ENCODE measurements at places on chromosomes 1 and 21. TPM values are rescaled to one million over a fixed set of nuclear protein-coding genes. Genes with fewer than 3 reads are reported as not detected.

Gene UBASH3A
- not detected for total RNA-seq

Gene AK5
- 0.35 TPM for total RNA-seq

Gene FCRL1
- total RNA-seq, result not detected

Gene MFAP2
- 176 TPM for total RNA-seq

Gene F11R
- total RNA-seq, result 211 TPM

Gene TSPAN1
- not detected for total RNA-seq

Gene CD5L
- not detected for total RNA-seq

Gene LCE1A
- not detected for total RNA-seq

DNA sequence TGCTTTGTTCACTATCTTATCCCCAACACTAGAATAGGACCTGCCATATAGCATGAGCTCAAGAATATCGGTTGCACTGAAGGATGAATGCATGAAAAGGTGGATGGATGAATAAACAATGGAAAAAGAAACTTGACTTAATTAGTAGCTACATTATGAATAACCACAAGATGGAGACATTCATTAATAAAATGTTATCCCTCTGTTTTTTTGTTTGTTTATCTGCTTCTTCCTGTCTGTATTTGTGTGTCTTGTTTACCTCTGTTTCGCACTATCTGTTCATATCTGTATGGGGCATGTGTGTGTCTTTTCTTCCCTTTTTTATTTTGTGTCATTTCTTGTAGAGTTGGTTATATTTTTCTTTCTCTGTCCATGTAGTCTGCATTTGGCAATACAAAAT lies 1.1 kb upstream of the OR14I1 start:
- no peak for DNase-seq

DNA sequence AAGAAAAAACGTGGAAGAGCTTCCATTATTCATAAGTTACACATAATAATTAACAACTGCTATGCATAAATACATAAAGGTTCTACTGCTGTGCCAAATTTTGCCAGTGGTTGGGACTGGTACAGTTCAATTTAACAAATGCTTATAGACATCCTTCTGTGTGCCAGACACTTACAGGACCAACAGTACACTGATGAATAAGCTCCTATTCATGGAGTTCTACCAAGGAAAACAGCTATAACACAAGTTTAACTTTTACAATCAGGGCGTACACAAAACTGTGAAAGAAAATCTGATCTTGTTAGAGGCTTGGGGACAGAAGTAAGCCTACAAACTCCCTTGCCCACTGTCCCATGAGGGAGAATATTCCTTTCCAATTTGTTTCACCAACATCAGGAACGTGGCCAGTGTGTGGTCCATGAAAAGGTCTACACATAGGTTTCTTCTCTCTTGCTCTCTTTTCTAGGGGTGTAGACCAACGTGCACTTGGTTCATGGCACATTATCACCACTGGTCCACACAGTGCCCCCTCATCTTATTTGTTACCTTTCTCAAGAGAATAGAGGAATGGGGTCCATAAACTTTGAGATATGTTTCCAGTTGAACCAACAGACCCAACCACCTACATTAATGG lies 10.1 kb downstream of the NRIP1 start:
- DNase-seq, result no peak

GRCh38 chr1:78553859-78554258 lies 63.1 kb downstream of the PTGFR start:
- peak; percentile 11 for DNase-seq

- no peak for DNase-seq
These were observed 11.6 kb upstream of the TNFSF18 start for GRCh38 chr1:173062150-173062938.

GRCh38 chr1:207822602-207823451 lies 71.0 kb downstream of the CD46 start:
- peak; percentile 88 for DNase-seq

GRCh38 chr1:61612602-61613001 lies 112.3 kb downstream of the TM2D1 start:
- no peak for DNase-seq

GRCh38 chr1:17763995-17764394 lies 8.9 kb downstream of the ACTL8 start:
- DNase-seq, result no peak

DNA sequence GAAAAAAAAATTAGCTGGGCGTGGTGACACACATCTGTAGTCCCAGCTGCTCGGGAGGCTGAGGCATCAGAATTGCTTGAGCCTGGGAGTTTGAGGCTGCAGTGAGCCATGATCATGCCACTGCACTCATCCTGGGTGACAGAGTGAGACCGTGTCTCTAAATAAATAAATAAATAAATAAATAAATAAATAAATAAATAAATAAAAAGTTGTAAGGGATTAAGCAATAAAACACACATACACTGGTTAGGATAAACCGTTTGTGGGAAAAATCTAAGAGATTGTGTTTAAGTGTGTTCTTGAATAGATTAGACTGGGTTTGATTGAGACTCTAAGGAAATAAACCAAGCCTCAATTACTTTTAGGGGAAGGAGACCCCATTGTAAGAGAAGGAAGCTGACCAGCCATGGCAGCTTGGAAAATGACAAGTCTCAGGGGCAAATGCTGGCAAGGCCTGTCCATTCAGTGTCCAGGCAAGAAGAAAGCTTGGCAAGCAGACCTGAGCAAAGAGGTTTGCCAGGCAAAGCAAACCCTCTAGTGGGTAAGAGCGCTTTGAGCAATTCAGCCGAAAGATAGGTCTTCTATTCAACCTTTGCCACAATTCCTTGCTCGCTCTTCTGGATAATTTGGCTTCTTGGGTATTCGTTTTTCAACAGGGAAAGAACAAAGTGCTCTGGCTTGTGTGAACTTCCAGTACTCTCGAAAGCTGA lies 106.9 kb upstream of the SERBP1 start:
- no peak for DNase-seq

DNA sequence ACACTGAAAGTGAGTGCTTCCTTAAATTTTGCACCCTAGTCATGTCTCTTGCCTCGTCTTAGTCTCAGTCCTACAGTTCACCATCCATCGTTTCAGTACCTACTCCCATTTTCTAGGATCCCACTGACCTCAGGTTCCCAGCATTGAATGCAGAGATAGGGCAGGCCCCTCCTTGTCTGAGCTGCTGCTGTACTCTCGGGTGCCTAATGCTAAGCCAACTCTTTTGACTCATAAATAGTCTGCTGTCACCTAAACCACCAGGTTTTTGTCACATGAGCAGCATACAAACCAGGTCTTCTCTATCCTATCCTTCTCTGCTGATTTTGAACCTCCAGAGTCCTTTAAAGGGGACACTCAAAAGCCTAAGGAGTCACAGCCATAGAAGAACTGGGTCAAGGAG lies 3.0 kb downstream of the ARHGAP30 start:
- DNase-seq, result no peak

GRCh38 chr1:152110860-152111514 lies 4.3 kb downstream of the TCHH start:
- peak; percentile 61 for DNase-seq

GRCh38 chr1:3596663-3597598 lies 14.4 kb downstream of the MEGF6 start:
- no peak for DNase-seq

DNA sequence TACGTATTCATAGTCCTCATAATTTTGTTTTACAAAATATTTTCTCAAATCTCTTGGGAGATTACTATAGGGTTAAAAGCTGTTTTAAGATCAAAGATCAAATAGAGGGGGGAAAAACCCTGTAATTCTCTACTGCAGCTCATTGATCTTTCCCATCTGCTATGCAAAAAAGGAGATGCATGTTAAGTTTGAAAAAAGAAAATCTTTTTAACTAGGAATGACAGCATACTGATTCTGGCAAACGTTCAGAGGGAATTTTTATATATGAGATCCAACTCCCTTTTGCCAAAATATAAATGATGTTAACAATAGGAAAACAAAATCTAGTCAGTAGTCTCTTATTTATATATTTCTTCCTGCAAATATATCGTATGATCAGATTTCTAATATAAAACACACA lies 69.1 kb downstream of the SMYD3 start:
- no peak for DNase-seq

DNA sequence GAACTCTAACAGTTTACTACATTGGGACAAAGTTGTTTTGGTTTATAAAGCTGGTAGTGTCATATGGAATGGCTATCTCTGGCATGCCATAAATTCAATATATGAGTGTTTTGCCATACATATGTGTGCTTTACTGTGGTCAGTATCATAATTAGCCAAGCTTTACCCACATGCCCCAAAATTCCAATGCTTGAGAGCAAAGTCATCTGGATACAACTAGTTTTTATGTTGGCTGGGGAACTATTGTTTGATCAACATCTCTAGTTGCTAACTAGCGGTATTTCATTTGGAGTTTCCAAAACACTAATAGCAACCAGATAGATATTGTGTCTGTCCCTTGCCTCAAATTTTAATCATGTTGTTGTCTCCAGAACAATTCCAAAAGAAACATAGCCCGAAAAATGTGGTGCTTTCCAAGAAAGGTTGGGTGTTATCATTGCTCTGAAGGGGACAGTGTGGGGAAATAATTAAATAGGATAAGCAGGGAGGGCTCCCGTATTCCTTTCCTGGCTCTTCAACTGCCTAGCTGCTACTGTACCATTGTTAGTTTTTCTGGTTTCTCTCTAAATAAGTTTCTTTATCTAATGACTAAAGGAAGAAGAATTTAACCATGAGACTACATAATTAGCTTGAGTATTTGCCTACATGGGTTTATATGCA lies 136.1 kb downstream of the TGFB2 start:
- no peak for DNase-seq

- DNase-seq, result peak; percentile 92
These were observed 8.6 kb downstream of the FMOD start for GRCh38 chr1:203342192-203342940.

DNA sequence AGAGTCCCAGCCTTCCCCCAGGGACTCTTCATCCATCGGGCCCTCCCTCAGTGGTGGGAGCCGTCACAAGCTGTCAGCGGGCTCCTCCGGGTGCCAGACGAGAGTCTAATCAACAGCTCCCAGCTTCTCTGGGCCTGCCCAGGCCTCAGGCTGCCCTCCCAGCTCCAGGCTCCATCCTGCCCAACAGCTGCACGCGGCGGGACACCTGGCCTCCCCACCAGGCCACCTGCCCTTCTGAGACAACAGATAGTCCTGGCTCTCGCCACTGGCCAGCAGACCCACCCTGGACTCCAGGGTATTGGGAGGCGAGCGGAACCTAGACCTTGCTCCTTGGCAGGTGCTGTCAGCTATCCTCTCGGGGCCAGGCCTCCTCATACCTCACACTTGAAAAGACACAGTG lies 3.1 kb downstream of the WNT4 start:
- DNase-seq, result peak; percentile 55

- DNase-seq, result peak; percentile 36
These were observed 4.7 kb upstream of the TFF1 start for GRCh38 chr21:42370894-42371654.
